ENCODE measurements at places on chromosomes 3 and 15.

DNA sequence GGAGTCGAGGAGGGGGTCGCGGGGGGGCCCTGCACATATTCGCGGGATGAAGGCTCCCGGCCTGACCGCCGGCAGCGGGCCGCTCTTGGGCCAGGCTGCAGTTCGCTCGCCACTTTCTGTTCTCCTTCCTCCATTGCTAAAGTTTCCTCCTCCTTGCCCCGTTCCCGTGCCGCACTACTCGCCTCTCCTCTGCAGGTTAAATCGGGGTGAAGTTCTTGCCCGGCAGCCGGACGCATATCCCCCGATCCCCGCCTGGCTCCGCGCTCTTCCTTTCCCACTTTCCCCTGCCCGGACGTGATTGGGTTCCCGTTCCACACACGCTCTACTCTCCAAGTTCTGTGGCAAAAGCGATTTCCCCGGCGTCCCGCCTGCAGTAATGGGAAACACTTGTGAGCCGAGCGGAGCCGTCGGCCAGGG, 556 bp downstream of the CRYBG3 start:
- DNase-seq, result no peak

DNA sequence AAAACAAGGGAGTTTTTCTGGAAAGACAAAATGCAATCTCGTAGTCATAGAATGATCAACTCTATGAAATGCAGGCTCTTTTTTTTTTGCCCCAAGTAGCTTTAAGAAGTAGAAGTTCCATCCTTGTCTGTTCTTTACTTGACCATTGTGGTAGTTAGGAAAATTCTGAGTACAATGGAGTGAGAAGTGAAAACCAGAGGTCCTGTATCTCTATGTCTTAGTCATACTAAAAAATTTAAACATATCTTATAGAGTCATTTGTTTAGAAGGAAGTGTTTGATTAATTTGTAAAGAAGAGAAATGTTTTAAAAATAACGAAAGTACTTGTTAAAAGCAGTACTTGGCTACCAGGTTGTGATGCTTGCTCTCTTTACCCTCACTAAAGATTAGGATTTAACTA, 52.4 kb downstream of the PRKCI start:
- DNase-seq, result no peak

- DNase-seq, result no peak
Measured at GRCh38 chr15:64285871-64286270, 70.1 kb downstream of the CSNK1G1 start.

DNA sequence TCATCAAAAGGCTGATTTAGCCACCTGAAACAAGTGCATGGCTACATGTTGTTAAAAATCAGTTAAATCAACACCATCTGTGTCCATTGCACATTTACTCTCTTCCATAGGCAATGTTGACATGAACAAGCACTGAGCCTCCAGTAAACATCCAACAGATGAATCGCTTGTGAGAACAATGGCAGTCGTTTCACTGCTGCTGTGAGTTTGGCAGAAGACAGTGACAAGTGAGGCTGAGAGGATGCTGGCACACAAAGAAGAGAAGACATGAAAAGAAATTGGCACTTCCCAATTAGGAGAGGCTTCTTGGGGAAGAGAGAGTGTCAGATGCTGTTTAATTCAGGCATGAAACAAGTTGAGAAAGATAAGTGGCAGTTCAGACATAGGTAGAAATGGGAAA, 227.4 kb upstream of the STT3B start:
- DNase-seq, result no peak

GRCh38 chr3:126466886-126467610, 8.6 kb downstream of the ZXDC start:
- DNase-seq, result no peak

GRCh38 chr3:155391104-155391503, 97.6 kb upstream of the STRIT1 start:
- no peak for DNase-seq

GRCh38 chr3:42728056-42728455, 25.5 kb upstream of the HHATL start:
- DNase-seq, result no peak
